ENCODE measurements at places on chromosomes 12 and 14. TPM values are rescaled to one million over a fixed set of nuclear protein-coding genes. Genes with fewer than 3 reads are reported as not detected.

GRCh38 chr12:83388551-83388950 lies 701.8 kb downstream of the TMTC2 start:
- H3K27me3 ChIP-seq, result no peaks in the 10 kb centered on the region
- H3K27ac ChIP-seq, result no peak overlapping the region
- H3K4me3 ChIP-seq, result no peak overlapping the region
- H3K36me3 ChIP-seq, result no peaks in the 10 kb centered on the region

The NPFF gene
- not detected for polyA plus RNA-seq

The ZNF891 gene
- polyA plus RNA-seq, result 3.2 TPM

The APOLD1 gene
- 13.8 TPM for polyA plus RNA-seq

The LRRC9 gene
- 0.13 TPM for polyA plus RNA-seq

The BCAT1 gene
- 6.1 TPM for polyA plus RNA-seq

- no peak for DNase-seq
- H3K4me1 ChIP-seq, result no peaks in the 10 kb centered on the region
- no peak overlapping the region for H3K27ac ChIP-seq
Measured at GRCh38 chr14:99850709-99851108, 57.5 kb downstream of the EML1 start.

DNA sequence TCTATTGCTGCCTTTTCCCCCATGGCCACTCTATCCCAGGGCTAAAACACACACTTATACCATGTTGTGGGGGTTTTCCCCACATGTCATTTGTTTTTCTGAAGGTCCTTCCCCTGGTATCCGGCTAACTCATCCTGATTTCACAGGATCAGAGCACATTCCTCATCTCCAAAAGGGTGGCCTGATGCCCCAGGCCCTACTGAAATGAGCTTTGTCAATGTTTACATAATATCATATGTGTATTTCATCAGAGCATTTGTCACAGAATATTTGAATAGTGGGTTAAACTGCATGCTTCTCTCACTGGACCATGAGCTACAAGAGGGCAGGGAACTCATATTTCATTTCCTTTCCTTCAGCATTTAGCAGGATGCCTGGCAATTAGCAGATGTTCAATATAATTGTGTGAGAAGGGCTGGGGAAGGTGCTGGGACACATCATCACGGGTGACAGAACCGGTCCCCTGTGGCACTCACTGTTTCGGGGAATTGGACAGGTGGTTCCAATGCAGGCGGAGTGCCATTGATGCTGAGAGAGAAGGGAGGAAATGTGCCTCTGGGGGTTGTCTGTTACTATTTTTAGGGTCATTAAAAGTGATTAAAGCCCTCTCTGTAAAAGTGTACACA lies 26.8 kb downstream of the EMP1 start:
- H3K27ac ChIP-seq, result no peak overlapping the region
- no peak for DNase-seq
- H3K36me3 ChIP-seq, result no peaks in the 10 kb centered on the region
- H3K4me1 ChIP-seq, result no peaks in the 10 kb centered on the region
- peaks cover 6% of the 10 kb centered on the region for H3K27me3 ChIP-seq
- H3K4me3 ChIP-seq, result no peak overlapping the region

GRCh38 chr14:72614365-72614764 lies 279.5 kb downstream of the DPF3 start:
- no peaks in the 10 kb centered on the region for H3K36me3 ChIP-seq
- H3K27me3 ChIP-seq, result no peaks in the 10 kb centered on the region
- no peak overlapping the region for H3K4me3 ChIP-seq
- no peak overlapping the region for H3K27ac ChIP-seq

The OR6C3 gene
- polyA plus RNA-seq, result not detected

The C14orf39 gene
- polyA plus RNA-seq, result 0.22 TPM

DNA sequence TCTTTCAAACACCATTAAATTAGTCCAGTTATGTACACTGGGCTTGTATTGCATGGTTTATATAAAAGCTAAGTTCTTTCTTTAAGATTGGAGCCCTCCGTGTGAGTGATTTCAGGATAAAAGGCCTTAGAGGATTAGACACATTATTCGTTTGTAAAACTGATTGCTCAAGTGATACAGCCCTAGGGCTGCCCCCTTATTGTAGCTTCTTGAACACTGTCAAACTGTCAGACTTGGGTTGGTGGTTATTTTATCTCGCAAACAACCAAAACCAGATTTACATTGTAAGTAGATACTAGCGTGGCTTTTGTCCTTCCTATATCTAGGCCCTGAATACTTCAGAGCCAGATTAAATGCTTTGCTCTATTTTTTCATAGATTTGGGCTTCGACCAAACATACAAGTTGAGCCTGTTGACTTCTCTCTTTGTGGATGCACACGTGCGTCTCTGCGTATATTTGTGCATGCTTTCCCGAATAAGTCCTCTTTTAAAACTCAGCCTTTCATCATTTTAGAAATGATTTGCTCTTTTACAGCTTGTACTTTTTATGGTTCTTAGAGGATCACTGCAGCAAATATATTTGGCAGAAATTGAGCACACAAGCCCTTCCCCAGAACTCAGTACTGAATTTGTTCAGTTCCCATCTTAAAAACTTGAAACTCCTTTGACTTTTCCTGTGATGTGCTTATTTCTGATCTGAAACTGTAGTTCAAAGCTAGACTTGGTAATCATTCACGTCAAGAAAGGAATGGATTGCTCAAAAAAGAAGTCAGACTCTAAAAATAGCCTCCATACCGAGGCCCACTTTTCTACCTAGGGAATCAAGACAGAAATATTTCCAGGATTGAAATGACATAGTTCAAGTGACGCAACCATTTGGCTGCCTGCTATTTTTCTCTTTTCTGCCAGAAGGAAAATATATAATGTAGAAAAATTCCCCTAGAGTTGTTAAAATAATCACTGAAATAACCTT lies 129.5 kb downstream of the ETV6 start:
- H3K27ac ChIP-seq, result no peak overlapping the region
- H3K27me3 ChIP-seq, result no peaks in the 10 kb centered on the region
- no peak for DNase-seq
- H3K4me1 ChIP-seq, result peaks cover 2% of the 10 kb centered on the region

DNA sequence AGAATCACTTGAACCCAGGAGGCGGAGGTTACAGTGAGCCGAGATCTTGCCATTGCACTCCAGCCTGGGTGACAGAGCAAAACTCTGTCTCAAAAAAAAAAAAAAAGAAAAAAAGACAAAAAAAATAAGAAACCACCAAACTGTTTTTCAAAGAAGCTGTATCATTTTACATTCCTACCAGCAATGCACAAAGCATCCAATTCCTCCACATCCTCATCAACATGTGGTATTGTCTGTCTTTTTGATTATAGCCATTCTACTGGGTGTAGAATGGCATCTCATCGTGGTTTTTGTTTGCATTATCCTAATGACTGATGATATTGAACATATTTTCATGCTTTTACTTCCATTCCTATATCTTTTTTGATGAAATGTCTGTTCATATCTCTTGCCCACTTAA lies 36.2 kb upstream of the GNG2 start:
- no peak for DNase-seq
- no peaks in the 10 kb centered on the region for H3K36me3 ChIP-seq
- H3K4me3 ChIP-seq, result no peak overlapping the region
- no peak overlapping the region for H3K27ac ChIP-seq
- no peaks in the 10 kb centered on the region for H3K4me1 ChIP-seq
- peaks cover 3% of the 10 kb centered on the region for H3K27me3 ChIP-seq

GRCh38 chr12:60335745-60336144 lies 739.9 kb downstream of the SLC16A7 start:
- H3K27ac ChIP-seq, result no peak overlapping the region
- no peaks in the 10 kb centered on the region for H3K4me1 ChIP-seq
- no peaks in the 10 kb centered on the region for H3K36me3 ChIP-seq
- no peak overlapping the region for H3K4me3 ChIP-seq
- DNase-seq, result no peak

GRCh38 chr14:100604709-100605108 lies 17.5 kb upstream of the BEGAIN start:
- no peak overlapping the region for H3K27ac ChIP-seq
- H3K27me3 ChIP-seq, result peaks cover 8% of the 10 kb centered on the region
- no peak for DNase-seq
- H3K4me1 ChIP-seq, result no peaks in the 10 kb centered on the region
- no peak overlapping the region for H3K4me3 ChIP-seq
- no peaks in the 10 kb centered on the region for H3K36me3 ChIP-seq

DNA sequence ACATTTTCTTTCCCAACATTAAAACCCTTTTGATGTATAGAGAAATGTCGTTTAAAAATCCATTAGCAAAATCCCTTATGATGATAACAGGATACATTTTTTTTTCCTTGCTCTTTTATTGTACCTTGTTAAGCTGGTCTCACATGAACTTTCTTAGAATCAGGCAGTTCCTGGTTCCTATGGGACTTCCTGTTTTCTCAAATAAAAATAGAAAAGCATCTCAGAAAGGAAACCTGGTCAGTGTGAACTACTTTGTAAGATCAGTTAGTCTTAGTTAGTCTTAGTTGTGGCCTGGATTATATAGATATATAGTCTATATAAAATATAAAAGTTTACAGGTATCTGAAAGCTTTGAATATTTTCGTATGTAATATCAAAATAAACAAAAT lies 40.3 kb downstream of the LEMD3 start:
- DNase-seq, result no peak
- H3K4me1 ChIP-seq, result no peaks in the 10 kb centered on the region
- peaks cover 4% of the 10 kb centered on the region for H3K36me3 ChIP-seq
- H3K27ac ChIP-seq, result no peak overlapping the region

The CLEC4A gene
- 5.3 TPM for polyA plus RNA-seq

The NANOG gene
- polyA plus RNA-seq, result 0.10 TPM

DNA sequence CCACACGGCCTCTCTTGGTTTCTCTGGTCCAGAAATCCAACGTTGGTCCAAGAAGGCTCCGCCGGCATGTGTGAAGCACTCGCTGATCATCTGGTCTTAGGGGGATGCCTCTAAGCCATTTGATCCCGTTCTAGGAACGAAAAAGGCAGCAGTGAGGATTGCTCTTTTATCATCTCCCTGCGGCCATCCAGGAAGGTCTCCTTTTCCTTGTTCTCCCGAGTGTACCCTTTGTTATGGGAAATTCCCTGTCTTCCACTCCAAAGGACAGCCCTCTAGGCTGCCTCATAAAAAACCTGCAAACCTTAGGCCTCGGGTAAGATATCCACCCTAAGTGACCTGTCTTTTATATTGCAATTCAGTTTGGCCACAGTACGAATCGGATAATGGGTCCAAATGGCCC lies 85.8 kb downstream of the TMTC3 start:
- no peak for DNase-seq
- no peaks in the 10 kb centered on the region for H3K27me3 ChIP-seq
- no peaks in the 10 kb centered on the region for H3K4me1 ChIP-seq
- no peak overlapping the region for H3K4me3 ChIP-seq
- no peak overlapping the region for H3K27ac ChIP-seq
- H3K36me3 ChIP-seq, result no peaks in the 10 kb centered on the region

GRCh38 chr14:87111126-87111525 lies 881.9 kb downstream of the GALC start:
- no peaks in the 10 kb centered on the region for H3K4me1 ChIP-seq
- H3K27me3 ChIP-seq, result no peaks in the 10 kb centered on the region
- H3K27ac ChIP-seq, result no peak overlapping the region
- no peak overlapping the region for H3K4me3 ChIP-seq
- DNase-seq, result no peak
- no peaks in the 10 kb centered on the region for H3K36me3 ChIP-seq

The LRRK2 gene
- 2.8 TPM for polyA plus RNA-seq

GRCh38 chr12:62429457-62429856 lies 37.2 kb upstream of the MON2 start:
- peaks cover 20% of the 10 kb centered on the region for H3K27me3 ChIP-seq
- H3K36me3 ChIP-seq, result no peaks in the 10 kb centered on the region
- H3K27ac ChIP-seq, result no peak overlapping the region
- no peak for DNase-seq

DNA sequence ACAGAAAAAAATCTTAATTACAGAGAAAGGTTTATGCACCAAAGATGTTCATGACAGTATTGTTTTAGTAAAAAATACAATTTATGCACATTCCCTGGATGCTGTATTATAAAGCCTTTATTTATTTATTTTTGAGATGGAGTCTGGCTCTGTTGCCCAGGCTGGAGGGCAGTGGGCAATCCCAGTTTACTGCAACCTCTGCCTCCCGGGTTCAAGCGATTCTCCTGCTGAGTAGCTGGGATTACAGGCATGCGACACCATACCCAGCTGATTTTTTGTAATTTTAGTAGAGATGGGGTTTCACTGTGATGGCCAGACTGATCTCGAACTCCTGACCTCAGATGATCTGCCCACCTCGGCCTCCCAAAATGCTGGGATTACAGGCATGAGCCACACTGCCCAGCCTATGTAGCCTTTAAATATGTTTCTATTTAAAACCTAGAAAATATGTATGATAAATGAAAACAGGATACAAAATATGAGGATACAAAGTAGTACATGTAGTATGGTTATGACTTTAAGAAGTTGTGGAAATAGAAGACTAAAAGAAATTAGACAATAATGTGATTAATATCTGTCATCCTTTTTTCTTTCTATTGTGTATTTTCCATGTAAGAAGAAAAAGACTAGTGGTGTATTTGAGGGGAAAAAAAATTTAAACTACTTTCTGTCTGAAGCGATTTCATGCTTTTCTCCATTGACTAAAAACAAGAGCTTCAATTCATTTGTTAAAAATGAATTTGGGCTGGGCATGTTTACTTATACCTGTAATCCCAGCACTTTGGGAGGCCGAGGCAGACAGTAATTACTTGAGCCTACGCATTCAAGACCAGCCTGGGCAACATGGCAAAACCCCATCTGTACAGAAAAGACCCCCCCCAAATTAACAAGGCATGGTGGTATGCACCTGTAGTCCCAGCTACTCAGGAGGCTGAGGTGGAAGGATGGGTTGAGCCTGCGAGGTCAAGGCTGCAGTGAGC lies 13.1 kb downstream of the ATF1 start:
- no peak overlapping the region for H3K27ac ChIP-seq
- DNase-seq, result no peak

DNA sequence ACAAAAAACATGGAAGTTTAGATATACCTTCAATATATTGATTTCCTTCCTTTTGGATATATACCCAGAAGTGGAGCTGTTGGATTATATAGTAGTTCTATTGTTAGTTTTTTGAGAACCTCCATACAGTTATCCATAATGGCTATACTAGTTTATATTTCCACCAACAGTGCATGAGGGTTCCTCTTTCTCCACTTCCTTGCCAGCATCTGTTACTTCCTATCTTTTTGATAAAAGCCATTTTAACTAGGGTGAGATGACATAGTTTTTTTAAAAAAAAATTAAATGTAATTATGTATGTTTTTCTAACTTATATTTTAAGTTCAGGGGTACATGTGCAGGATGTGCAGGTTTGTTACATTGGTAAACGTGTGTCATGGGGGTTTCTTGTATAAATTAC lies 10.0 kb upstream of the SLC38A4 start:
- peaks cover 23% of the 10 kb centered on the region for H3K27me3 ChIP-seq
- DNase-seq, result no peak
- H3K4me3 ChIP-seq, result no peak overlapping the region

The KRT72 gene
- 2.0 TPM for polyA plus RNA-seq

GRCh38 chr14:52380294-52380693 lies 66.2 kb downstream of the PTGER2 start:
- H3K36me3 ChIP-seq, result no peaks in the 10 kb centered on the region
- no peaks in the 10 kb centered on the region for H3K4me1 ChIP-seq
- H3K27me3 ChIP-seq, result no peaks in the 10 kb centered on the region

DNA sequence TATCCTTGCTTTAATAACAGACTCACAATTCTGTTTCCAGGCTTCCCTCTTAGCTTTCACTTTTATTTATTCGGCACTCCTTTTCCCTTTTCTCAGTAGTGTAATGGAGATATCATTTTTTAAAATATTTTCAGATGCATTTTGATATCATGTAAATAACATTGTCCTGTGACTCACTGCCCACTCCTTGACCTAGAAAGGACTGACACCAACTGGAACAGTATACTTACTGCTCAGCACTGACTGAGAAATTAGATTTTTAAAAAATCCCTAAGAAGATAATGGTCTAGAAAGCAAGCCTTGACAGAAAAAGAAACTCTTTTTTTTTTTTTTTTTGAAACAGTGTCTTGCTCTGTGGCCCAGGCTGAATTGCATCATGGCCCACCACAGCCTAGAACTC lies 118.0 kb upstream of the FSCB start:
- no peaks in the 10 kb centered on the region for H3K36me3 ChIP-seq
- no peak for DNase-seq
- H3K27ac ChIP-seq, result no peak overlapping the region
- no peak overlapping the region for H3K4me3 ChIP-seq
- no peaks in the 10 kb centered on the region for H3K4me1 ChIP-seq
